Tibial artery (tissue), 4 donors: ENCODE measurements at places on chromosomes 5 and 9.
A peak's percentile ranks its signal among the peaks of the same experiment; 100 is the strongest.

GRCh38 chr5:10690460-10691440 lies 70.3 kb downstream of the DAP start:
- DNase-seq = no peak

GRCh38 chr5:178145965-178146820 lies 7.5 kb downstream of the NHP2 start:
- no peak for DNase-seq

DNA sequence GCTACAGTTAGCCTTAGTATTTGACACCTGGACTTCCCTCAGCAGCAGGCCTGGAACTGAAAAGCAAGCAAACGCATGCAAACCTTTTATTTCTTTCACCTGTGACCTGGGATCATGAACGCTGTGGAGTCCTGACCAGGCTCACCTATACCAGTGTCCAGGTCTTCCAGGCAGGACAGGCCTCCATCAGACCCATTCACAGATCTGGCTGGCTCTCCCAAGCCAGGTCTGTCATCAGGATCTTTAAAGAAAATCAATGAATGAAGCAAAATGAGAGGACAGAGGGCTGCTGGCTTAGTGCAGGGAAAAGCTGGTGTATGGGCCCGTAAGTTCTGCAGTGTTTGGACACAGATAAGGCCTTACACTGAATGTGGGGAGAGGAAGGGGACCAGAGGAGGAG lies 96.3 kb upstream of the CPEB4 start:
- peak; percentile 3 for DNase-seq

- no peak for DNase-seq
Observed at GRCh38 chr9:82584349-82584863, 478.5 kb downstream of the RASEF start.

DNA sequence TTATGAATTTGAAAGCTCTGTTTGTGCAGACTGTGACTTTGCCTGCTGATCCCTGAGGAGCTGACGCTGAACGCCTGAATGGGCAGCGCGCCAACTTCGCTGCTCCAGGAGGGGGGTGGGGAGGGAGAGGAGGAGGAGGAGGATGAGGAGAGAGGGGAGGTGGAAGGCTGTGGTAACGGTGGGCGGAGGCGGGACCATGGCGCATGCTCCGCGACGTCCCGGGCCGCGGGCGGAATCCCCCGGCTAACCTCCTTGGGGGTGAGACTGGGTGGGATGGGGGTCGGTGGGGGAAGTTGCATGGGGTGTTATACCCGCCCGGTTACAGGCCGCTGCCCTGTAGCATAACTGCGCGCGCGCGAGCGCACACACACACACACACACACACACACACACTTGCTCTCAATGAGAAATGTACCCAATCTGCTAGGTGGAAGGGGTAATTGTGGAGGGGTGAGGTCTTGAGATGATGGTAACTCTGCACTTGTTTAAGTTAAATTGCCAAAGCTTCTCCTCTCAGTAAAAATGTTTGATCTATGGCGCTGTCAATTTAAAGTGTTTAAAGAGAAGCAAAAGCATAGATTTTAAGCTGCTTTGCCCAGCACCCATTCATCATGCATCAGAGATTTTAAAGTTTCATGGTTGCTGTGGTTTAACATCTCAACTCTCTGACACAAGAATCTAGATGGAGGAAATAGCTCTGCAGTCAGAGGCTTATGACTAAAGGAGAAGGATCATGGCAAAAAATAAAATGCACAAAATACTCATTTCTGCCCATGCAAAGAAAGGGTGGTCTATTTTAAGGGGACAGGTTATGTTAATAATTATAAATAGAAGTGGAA lies 76.6 kb upstream of the TBCA start:
- DNase-seq = no peak

- no peak for DNase-seq
Observed at GRCh38 chr5:118981783-118982182, 6.6 kb downstream of the DTWD2 start.

DNA sequence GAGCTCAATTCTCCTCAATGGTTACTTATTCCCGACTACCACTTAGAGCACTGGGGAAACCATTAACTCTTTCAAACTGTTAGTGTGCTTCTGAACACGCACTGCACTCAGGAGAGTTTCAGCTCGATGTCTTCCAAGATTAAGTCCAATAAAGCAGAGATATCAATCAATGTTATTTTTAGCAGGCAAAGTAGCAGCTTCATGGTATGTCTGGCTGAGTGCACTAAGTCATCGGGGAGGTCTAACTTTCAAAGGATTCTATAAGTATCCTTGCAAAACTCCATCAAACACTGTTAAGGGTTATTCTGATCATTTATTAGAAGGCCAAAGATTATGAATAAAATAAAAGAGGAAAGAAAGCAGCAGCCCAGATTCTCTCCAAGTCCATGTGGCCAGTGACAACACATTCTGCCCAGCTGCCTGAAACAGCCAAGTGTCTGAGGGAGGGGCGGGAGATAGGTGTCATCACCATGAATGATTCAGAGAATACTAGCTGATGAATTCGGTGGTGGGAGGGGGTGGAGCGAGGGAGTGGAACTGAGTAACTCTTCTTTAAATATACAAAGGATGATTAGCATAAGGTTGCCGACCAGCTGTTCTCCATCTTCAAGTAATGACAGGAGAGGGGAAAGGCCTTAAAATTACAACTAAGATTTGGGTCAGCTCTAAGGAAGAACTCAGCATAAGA lies 21.3 kb downstream of the NREP start:
- DNase-seq = peak; percentile 29

DNA sequence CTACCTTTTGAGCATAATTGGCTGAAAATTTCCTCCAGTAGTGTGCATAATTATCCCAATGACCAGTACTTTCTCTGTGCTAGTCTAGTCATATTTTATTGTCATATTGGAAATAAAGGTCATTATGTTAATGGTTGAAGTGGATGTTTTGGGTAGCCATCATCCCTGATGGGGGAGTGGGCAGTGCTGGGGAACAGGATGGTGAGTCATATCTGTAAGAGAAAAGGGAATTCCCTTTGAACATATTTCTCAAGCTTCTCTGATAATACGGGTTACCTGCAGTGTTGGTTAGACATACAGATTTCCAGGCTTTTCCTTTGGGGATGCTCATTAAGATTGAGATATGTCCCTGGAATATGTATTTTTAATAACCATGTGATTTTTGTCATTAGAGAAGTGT lies 33.3 kb upstream of the SPATA31D4 start:
- no peak for DNase-seq

- peak; percentile 72 for DNase-seq
Observed at GRCh38 chr9:90964101-90965020, 162.7 kb downstream of the SYK start.

DNA sequence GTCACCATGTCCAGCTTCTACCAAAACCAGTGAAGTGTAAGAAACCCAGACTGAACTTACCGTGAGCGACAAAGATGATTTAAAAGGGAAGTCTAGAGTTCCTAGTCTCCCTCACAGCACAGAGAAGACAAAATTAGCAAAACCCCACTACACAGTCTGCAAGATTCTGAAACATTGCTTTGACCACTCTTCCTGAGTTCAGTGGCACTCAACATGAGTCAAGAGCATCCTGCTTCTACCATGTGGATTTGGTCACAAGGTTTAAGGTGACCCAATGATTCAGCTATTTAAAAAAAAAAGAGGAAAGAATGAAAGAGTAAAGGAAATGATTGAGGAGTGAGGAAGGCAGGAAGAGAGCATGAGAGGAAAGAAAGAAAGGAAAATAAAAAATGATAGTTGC lies 19.8 kb downstream of the IL7R start:
- no peak for DNase-seq

GRCh38 chr9:84996029-84996428 lies 326.5 kb downstream of the NTRK2 start:
- no peak for DNase-seq

DNA sequence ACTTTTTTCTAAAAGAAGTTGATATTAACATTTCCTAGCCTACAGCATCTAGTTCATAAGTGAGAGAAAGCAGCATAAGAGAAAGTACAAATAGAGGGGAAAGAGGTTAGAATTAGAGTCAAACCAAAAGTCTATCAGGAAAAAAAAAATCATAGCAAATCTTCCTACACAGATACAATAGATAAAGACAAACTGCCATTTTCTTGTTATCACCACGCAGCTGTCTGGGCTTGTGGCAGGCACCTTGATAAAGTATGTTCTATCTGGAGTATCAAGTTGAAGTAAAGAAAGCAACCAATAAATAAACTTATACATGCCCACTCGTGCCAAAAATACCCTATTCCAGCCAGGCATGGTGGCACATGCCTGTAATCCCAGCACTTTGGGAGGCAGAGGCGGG lies 5.3 kb upstream of the NR4A3 start:
- no peak for DNase-seq

DNA sequence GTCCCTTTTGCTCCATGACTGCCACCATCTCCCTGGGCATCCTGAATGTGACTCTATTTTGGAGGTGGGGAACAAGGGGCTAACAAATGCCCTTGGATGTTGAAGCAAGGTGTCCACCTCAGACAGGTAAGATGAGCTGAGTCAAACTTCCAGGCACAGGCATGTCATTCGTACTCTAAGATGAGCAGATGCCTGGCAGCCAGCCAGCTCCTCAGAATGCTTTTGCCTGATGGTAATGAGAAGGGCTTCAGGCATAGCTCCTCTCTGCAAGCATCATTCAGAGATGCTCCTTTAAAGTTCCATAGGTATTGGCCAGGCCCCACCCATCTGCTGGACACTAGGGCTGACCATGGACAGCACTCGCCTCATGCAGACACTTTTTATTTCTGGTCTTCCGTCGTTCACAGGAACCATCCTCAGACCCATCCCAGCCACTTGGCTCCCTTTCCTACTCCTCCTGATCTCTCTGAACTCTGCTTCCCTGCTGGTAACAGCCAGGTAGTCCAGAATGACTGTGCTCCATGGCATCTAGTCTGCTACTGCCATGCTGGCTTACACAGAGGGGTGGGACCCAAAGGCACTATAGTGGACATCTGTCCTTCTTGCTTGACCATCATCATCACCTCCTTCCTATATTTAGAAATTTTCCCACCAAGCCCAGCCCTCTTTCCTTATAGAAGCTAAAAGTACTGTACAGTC lies 118.8 kb downstream of the GLIS3 start:
- DNase-seq = no peak

DNA sequence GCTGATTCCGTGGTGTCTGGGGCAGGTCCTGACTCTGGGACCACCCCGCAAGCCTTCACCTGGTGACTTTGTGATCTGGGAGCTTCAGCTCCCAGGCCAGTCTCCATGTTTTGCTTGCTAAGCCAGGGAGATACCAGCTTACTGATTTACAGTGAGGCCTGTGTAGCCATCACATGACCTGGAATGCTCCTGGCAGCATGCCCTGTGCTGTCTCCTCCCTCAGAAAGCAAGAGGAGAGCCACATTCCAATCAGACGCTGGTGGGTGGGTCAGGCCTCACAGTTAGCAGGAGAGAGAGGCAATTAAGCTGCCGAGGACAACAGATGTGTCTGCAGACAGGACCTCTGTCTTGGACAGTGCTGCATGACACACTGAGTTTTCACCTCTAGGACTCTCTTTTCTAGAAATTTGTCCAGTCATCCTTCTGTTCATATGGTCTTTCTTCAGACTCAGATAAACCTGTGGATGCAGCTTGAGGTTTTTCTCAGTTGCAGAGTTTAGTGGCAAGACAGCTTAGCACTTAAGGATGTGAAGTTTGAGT lies 24.4 kb upstream of the GRPEL2 start:
- peak; percentile 47 for DNase-seq

- no peak for DNase-seq
Observed at GRCh38 chr5:52342361-52342760, 445.4 kb upstream of the ITGA1 start.

- no peak for DNase-seq
Observed at GRCh38 chr5:149063896-149064478, 1.1 kb upstream of the SH3TC2 start.

- peak; percentile 49 for DNase-seq
Observed at GRCh38 chr5:173283318-173284288, 44.6 kb downstream of the STC2 start.

DNA sequence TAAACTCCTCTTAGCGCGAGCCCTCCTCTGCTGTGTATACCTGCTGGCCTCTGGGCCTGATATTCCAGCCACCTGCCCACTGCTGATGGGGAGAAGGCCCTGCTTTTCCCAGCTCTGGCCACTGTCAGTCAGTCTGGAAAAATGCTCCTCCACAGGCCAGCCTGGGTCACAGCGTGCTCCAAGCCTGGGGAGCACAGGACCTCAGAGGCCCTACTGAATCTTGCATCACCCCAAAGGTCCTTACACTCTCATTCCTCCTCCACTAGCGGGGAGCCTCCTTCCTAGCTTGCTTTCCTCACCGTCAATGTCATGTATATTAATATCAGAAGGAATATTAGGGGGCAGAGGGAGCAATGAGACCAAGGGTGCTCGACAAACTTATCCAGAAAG lies 73.7 kb downstream of the SHB start:
- no peak for DNase-seq

- peak; percentile 87 for DNase-seq
Observed at GRCh38 chr9:137077010-137077747, at the start of gene UAP1L1. UAP1L1 (plus strand) TSS chr9:137077517; CDS start chr9:137077533, 16 bp downstream.

GRCh38 chr5:169970911-169971765 lies 9.2 kb downstream of the INSYN2B start:
- DNase-seq = no peak

- DNase-seq = no peak
Observed at GRCh38 chr5:154576429-154576806, 98.4 kb upstream of the HAND1 start.

GRCh38 chr9:83557317-83557716 lies 19.1 kb upstream of the FRMD3 start:
- no peak for DNase-seq

GRCh38 chr9:84397822-84398221 lies 57.3 kb upstream of the SLC28A3 start:
- no peak for DNase-seq

- no peak for DNase-seq
Observed at GRCh38 chr5:40475561-40475960, 204.2 kb upstream of the PTGER4 start.
